Astrocyte of the spinal cord (primary cell): ENCODE measurements at places on chromosomes 16 and 17.

- no peak for DNase-seq
Measured at GRCh38 chr16:2675021-2675420, 7.3 kb upstream of the KCTD5 start.

DNA sequence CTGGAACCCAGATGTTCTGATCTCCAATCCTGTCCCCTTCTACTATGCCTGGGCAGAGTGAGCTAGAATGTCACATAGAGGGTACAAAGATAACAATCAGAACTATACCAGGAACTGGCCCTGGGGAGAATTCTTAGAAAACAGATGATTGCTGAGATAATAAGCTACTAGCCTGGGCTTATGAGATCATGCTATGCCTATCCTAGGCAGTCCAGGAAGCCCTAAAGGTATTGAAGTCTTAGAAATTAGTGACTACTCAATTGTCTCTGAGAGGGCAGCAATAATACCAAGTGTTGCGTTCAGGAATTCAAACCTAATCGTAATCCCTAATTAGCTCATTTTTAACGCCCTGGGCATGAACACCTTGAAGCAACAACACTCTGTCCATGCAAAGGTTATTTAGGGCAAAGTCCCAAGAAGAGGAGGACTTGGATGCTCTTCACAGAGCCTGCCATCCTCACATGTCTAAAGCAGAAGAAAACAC, 77.1 kb downstream of the MMD start:
- DNase-seq: no peak

DNA sequence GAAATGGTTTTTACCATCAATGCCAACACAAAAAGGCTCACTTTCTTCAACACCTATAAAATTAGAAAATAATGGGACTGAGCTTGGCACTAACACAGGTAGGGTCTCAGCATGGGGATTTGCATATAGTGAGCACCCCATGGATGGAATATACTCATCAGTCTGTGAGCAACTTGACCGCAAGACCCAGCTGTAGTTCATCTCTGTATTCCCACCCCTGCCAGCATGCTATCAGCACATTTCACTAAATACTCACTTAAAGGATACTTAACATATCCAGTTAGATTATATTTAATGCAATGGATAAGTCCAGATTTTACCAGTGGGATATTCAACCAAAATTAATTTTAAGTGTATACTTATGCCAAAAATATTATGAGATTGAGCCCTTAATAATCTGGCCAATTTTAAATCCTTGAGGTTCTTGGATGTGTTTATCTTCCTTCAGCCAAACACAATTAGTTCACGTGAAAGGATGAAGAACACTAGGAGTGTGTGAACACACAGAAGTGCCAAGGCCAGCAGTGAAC, 66.7 kb downstream of the C16orf95 start:
- no peak for DNase-seq

GRCh38 chr17:38994026-38994425, 26.8 kb upstream of the FBXO47 start:
- DNase-seq: no peak

DNA sequence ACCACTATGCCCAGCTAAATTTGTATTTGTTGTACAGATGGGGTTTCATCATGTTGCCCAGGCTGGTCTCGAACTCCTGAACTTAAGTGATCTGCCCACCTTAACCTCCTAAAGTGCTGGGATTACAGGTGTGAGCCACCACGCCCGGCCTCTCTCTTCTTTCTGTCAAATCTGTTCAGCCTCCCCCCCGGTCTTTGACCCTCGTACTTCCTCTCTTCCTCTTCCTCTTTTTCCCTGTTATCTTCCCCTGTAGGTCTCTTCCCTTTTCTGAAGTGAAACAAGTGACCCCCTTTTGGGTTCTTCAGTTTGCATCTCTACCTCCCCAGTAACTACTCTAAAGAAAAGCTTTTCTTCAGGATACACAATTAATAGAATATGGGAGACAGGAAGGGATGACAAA, 31.7 kb upstream of the DHX40 start:
- DNase-seq: no peak

- DNase-seq: no peak
Measured at GRCh38 chr16:27242398-27242797, 26.2 kb downstream of the NSMCE1 start.

DNA sequence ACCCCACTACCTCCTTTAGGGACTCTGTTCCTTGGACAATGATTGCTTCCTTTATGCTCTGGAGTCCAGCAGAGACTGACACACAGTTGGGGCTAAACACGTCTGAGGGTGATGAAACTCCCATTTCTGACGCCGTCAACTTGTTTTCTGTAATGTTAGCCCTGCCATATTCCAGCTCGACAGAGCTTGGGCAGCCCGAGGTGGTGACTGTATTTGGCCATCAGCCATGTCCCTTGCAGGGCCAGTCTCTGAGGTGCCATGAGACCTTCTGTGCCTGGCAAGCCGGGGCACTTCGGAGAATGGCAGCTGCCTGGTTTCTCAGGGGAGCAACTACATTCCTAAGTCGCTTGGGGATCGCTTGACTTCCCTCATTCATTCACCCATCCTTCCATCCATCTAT, 278.9 kb upstream of the TNRC6C start:
- DNase-seq: no peak

GRCh38 chr16:67283039-67283825, 3.9 kb downstream of the PLEKHG4 start:
- no peak for DNase-seq

DNA sequence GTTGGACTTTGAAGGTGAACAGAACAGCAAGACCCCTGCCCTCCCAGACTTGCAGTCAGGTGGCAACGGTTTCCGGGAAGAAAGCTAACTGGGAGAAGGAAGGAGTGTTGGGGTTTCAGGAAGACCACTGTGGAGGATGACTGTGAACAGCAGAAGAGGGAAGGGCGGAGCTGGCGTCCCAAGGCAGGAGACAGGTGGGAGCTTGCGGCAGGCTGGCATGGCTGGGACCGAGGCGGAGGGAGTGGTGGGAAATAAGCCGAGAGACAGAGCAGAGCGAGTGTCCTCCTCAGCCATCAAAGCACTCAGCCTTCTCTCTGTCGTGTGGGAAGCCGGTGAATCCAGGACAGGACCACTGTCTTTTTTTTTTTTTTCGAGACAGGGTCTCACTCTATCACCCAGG, 108.5 kb upstream of the CACNG5 start:
- no peak for DNase-seq

GRCh38 chr17:49436174-49436573, 21.5 kb upstream of the PHB1 start:
- DNase-seq: no peak
